ENCODE measurements at places on chromosomes 2 and 18.

DNA sequence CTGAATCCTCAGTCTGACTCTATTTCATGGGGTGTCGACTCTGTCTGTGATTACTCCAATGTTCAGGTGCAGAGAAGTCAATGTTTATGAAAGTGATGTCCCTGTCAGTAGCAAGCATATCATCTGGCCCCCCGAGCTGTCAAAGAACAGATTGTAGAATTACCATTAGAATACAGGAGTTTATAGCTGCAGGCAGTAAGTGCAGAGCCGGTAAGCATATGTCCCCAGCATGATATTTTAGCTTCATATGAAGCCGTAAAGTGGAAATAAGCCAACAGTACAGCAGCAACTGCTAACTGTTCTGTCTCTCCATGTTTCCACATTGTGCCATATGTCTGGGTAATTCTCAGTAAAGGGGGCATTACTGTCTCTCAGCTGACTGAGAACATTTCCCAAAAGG, 541.8 kb downstream of the SOX11 start:
- no peak for DNase-seq

GRCh38 chr2:170394641-170395387, 216.9 kb downstream of the MYO3B start:
- no peak for DNase-seq

DNA sequence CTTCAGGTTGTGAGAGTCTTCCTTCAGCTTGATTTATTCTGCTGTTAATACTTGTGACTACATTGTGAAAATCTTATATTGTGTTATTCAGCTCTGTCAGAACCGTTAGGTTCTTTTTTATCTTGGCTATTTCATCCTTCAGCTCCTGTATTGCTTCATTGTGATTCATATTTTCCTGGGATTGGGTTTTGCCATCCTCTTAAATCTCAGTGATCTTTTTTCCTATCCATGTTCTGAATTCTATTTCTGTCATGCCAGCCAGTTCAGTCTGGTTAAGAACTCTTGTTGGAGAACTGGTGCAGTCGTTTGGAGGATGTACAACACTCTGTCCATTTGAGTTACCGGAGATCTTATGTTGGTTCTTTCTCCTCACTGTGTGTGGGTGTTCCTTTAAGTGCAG, 19.1 kb downstream of the MSTN start:
- no peak for DNase-seq

GRCh38 chr2:138499684-138500083, 1.9 kb upstream of the SPOPL start:
- no peak for DNase-seq

DNA sequence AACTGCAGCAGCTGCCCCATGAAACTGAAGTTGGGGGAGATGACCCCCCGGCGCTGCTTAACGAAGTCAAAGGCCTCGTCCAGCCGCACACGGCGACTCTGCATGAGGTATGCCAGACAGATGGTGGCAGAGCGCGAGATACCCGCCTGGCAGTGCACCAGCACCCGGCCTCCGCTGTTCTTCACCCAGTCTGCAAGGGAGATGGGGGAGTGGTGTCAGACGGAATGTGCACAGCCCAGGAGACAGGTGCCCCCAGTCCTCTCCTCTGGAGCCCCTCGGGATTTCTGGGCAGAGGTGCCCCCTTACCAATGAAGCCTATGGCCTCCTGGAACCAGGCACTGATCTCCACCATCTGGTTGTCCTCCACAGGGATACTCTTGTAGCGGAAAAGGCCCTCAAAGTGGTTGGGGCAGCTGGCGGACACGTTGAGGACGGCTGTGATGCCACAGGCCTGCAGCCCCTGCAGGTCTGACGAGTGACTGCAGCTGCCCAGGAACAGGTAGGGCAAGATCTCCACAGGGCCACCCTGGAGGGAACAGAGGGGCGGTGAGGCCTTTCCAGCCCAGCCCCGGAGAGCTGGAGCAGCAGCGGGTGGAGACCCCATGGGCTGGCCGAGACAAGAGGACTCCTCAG, 1.3 kb downstream of the DUSP2 start:
- DNase-seq: peak; percentile 8

- peak; percentile 96 for DNase-seq
Measured at GRCh38 chr2:85772019-85772745, 18.4 kb downstream of the ATOH8 start.

DNA sequence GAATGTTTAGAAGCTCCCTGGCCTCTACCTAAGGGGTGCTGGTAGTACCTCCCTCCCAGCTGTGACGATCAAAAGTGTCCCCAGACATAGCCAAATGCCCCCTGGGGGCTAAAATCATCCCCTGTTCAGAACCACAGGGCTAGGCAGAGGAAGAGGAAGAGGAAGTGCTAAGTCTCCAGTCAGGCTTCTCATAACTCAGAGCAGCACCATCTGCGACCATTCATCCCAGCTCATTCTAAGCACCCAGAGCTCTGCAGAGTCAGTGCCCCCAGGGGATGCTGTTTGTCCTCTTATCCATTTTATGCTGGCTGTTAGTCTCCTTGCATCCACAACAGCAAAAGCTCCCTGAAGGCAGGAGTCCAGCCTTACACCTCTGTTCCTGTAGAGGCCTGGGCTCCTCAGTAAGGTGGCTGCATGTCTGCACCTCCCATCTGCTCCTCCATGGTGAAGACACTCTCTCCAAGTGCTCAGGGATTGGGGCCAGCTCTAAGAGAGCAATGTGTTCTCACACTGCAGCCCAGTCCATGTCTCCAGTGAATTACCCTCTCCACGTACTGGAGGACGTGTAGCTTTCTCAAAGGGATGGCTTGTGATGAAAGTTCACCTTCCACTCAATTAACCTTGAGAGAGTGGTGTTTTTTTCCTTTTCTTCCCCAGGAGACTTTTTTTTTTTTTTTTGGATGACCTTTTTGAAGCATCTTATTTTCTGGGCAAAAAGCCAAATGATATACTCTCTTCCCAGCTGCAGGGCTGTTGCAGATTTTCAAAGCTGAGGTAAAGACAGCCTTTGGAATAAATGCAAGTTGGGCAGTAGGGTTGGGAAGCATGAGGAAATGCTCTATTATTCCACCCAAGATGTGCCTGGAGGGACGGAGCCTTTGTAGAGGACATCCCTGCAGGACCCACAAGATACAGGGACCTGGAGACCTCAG, 158.9 kb upstream of the SLC14A2 start:
- DNase-seq: peak; percentile 69

- DNase-seq: no peak
Measured at GRCh38 chr2:241000831-241001321, 2.5 kb downstream of the SNED1 start.

GRCh38 chr18:35582899-35583558, 1.5 kb downstream of the GALNT1 start:
- DNase-seq: peak; percentile 72

- DNase-seq: no peak
Measured at GRCh38 chr2:195594919-195595694, 61.9 kb upstream of the SLC39A10 start.

DNA sequence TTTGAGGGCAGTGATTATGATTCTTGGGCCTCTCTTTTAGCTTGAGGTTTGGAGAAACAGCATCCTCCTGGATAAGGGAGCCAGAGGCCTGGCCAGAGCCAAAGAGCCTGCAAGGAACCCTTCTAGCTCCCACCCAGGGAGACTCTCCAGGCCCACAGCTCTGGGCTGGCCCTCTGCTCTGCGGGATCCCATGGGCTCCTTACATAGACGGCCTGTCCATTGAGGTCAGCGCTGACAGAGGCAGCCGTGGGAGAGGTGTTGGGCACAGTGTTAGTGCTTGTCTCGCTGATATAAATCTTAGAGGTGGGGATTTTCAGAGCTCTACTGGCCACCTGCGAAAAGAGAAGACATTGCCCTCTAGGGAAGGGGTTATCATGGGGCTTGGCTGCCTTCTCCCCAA, 67.2 kb downstream of the XDH start:
- DNase-seq: no peak

GRCh38 chr18:37259711-37260110, 305.9 kb downstream of the CELF4 start:
- DNase-seq: no peak

DNA sequence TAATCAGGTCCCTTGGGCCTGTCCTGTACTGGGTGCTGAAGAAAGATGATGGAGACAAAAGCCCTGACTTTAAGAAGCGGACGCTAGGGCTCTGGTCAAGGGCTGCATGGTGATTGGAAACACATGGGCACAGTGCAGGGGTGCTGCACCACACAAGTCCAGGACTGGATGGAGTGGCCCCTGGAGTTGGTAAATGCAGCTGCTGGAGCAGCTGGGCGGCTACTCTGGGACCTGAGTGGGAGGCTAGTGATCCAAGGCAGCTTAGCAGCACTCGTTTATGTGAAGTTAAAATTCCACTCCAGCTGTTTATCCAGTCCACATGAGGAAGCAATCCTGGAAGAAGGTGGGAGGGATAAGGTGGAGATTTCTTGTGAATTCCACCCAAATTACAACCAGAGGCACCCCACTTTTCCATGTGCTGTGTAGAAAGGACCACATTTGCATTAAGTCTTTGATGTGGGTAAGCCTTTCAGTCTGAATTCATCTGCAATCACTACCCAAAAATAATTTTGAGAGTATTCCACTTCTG, 24.9 kb downstream of the MERTK start:
- DNase-seq: no peak

DNA sequence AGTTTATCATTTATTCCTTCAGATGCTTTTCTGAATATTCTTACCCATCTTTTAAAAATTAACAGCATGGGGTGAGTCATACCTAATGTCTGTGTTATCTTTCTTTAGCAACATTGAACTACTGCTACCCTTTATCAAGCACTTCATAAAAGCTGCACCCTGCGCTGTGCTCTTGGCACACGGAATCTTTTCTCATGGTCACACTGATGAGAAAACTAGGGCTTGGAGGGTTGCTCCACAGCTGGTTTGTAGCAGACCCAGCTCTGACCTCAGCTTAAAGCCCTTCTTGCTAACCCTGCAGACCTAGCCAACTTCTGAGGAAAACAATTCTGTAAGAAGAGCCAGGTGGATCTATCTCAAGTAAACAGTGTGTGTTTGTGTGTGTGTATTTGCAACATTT, 106.3 kb downstream of the RNF144A start:
- no peak for DNase-seq

- no peak for DNase-seq
Measured at GRCh38 chr2:60439219-60439974, 114.1 kb downstream of the BCL11A start.

GRCh38 chr18:50285631-50286321, 1.7 kb downstream of the CXXC1 start:
- no peak for DNase-seq

DNA sequence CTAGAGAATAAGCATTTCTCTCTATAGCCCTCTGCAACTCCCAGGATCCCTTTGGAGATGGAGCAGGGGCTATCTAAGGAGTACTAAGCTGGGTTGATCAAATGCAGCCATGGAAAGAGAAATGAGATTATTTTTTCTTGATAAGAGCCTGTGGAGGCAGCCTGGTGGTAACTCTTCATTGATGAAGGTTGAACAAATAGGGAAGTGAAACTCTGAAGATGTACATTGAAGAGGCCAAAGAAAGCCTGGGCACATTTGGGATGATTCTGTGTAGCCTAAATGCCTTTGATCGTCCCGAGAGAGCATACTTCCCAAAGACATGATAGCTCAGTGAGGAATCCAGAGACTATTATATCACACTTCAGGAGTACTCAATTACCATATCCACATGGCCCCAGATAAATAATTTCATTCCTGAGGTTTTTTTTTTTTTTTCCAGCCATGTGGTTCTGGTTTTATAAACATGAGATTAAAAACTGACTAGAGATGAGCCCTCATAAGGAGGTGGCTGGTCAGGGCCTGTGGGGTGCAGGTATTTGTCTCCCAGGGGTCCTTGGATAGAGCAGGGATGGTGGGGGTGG, 192.5 kb downstream of the TPGS2 start:
- no peak for DNase-seq

- no peak for DNase-seq
Measured at GRCh38 chr2:68280348-68280747, 28.0 kb upstream of the PPP3R1 start.

- DNase-seq: no peak
Measured at GRCh38 chr2:42450136-42450535, 43.6 kb downstream of the KCNG3 start.

DNA sequence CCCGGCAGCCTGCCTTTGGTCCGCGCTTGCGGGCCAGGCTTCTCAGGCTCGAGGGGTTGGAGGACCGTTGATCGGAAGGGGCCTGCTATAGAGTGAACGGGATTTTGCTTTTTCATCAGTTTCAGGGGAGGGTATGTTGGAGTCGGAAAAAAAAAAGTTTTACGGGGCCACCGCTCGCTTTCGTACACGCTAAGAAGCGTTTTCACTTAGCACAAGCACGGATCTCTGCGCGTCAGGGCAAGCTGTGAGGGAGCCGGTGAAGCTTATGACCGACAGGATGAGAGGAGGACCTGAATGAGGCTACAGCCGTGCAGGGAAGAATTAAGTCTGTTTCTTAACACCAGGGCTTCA, 443 bp downstream of the CPSF3 start:
- DNase-seq: peak; percentile 30
